Stimulated activated CD4-positive, alpha-beta T cell treated with anti-CD3 and anti-CD28 coated beads, Interleukin-2, amount 100 ng/mL, for 24 hours (primary cell): ENCODE measurements at places on chromosomes 7 and 10.

GRCh38 chr7:42236976-42237810 lies at the start of gene GLI3:
Gene GLI3 (minus strand): TSS chr7:42237209. CDS start chr7:42223253, 13,956 bp downstream.
- DNase-seq: no peak

DNA sequence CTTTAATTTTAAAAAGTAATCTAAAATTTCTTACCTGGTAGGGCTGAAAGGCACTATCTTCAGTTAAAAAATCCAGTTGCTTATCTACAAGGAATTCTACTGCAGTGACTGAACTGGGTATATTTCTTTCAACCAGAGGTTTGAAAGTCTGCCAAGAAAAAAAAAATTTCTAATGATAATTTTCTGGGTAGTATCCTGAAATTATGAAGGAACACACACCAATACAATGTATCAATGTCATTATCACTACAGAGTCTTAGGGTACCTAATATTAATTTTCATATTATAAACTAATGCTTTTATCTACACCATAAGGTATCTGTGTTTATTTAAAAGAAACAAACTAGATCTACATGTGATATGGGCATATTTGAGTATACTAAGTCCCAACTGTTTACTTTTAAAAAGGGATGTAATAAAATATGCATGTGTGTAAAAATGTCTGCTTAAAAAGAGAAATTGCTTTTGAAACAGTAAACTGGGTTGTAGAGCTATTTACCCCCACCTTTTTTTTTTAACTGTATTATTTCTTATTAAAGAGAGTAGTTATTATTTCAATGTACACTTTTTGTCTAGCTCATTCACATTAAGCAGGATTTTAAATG lies 131.6 kb downstream of the NRBF2 start:
- DNase-seq: no peak

DNA sequence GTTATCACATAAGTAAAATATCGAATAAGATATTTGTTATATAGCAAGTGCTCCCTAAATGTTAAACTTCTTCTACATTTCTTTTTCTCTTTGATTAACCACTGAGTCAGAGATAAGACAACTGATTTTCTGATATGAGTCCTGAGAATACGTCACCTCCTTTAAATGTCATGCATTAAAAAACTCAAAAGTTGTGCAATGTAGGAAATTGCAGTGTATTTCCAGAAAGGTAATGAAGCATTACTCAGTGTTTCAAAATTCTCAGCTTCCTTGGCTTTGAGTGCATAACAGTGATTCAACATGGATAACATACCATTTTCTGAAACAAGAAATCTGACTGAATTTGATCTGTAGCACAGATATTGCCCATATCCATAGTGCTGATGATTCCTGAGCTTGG lies 155.8 kb downstream of the BMPER start:
- no peak for DNase-seq

- no peak for DNase-seq
Observed at GRCh38 chr7:31082447-31082846, 30.3 kb downstream of the ADCYAP1R1 start.

GRCh38 chr7:1531263-1531978 lies 919 bp downstream of the MAFK start:
- DNase-seq: peak; percentile 38

- DNase-seq: peak; percentile 48
Observed at GRCh38 chr10:30059209-30060107, at the start of gene JCAD. Gene JCAD (minus strand): TSS chr10:30059586. CDS start chr10:30047812, 11,774 bp downstream.

DNA sequence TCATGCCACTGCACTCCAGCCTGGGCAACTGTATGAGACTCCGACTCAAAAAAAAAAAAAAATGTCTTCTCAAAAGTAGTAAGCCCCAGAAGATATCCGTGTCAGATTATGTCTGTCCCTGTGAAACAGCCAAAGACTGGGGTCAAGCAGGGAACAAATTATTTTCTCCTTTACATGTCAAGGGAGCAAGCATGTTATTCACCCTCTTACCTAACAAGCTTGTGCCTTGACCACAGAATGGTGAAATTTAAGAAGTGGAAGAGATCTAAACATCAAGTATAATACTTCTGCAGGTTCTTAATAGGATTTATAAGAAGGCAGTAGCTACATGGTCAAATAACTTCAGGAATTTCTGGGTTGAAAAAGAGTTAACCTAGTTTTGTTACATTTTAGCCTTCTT lies 187.9 kb downstream of the ZNF365 start:
- DNase-seq: no peak

DNA sequence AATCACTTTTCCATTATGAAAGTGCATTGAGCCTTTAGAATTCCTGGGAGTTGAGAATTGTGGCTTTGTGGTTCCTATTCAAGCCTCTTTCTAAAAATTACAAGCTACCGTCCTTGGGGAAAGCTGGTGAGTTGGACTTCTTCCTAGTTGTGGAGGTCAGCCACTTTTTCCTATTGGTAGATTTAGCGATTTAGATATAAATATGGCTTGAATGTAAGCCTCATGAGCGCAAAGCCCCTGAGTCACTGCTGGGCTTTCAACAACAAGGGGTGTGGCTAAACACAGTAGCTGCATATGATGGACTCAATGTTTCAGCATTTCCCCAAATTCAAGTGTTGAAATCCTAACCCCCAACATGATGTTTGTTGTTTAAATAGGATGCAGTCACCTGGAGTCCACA lies 150.0 kb upstream of the IGFBP3 start:
- DNase-seq: no peak

- DNase-seq: no peak
Observed at GRCh38 chr7:123047955-123048354, 52.5 kb upstream of the TAS2R16 start.

GRCh38 chr7:98571006-98571405 lies 46.1 kb upstream of the NPTX2 start:
- no peak for DNase-seq

DNA sequence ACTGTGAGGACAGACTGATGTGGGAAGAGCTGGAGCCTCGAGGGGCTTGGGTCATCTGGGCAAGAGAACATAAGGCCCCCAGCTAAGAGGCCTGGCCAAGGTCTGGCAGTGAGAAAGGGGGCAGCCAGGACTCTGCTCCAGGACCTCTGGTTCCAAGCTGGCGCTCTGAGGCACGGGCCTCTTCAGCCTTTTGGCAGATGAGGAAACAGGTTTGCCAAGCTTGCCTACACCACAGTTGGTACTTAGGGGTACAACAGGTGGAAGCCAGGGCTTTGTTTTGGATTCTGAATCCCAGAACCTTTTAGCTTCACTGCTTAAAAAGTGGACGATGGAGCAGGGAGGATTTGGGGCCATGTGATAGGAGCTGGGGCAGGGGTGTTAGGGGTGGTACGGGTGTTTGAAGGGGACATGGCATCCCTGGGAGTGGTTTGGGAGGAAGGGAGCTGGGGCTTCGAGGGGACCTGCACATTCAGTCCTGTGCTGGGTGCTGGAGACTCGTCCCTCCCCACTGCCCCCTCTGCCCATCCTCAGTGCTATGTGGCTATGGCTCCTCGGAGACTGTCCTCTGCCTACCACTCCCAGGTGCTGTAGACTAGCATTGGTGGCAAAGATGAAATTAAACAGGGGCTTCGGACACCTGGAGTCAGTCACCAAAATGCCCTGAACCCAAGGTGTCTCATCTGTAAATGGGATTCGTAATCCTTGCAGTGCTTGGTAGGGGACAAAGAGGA lies 30.3 kb downstream of the ZNF775 start:
- no peak for DNase-seq
